ENCODE measurements at places on chromosomes 3 and 15.

- no peak for DNase-seq
These were observed 26.2 kb downstream of the AAGAB start for GRCh38 chr15:67228286-67228685.

DNA sequence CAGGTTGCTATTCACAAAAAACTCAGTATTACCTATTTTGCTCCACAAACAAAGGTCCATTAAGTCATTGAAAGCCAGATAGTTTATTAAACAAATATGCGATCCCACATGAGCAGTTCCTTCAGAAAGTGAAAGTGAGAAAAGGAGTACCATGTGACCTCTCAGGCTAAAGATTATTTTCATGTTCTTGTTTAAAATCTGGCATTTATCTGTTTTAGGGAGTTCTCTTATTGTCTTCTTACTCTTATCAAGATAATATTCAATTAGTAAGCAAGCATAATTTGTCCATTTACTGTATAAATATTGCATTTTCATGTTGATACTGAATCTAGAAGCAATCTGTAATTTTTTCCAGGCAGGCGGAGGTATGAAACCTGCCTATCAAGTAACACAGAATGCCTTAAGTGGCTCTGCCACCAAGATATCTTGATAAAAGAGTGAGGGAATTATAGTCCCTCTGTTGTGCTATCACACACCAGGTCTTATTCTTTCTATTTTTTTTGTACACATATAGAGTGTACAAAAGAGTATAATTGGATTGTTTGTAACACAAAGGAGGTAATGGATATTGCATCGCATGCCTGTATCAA lies 20.1 kb upstream of the PLSCR5 start:
- DNase-seq: no peak

DNA sequence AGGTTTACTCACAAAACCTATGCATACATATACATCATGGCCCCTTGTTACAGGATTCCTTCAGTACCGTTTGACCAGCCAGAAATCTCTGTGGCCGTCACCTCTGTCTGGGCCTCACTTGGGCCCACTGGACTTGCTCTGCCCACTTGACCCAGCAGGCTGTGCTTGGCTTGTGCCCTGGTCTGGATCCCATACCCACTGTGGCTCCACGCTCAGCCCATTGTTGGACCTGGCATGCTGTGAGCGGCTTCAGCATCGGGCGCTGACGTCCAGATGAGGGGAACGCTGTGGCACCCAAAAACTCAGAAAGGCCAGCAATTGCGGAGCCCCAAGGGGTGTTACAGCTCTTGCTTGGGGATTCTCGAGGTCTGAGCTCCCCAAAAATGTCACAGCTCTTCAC lies 733.6 kb downstream of the PLOD2 start:
- no peak for DNase-seq

- no peak for DNase-seq
These were observed 57.6 kb upstream of the LIPC start for GRCh38 chr15:58374147-58374546.

- DNase-seq: no peak
These were observed 4.5 kb downstream of the ARPC4 start for GRCh38 chr3:9797196-9797945.

GRCh38 chr3:126179825-126180476 lies 435 bp downstream of the ALDH1L1 start:
- DNase-seq: no peak

DNA sequence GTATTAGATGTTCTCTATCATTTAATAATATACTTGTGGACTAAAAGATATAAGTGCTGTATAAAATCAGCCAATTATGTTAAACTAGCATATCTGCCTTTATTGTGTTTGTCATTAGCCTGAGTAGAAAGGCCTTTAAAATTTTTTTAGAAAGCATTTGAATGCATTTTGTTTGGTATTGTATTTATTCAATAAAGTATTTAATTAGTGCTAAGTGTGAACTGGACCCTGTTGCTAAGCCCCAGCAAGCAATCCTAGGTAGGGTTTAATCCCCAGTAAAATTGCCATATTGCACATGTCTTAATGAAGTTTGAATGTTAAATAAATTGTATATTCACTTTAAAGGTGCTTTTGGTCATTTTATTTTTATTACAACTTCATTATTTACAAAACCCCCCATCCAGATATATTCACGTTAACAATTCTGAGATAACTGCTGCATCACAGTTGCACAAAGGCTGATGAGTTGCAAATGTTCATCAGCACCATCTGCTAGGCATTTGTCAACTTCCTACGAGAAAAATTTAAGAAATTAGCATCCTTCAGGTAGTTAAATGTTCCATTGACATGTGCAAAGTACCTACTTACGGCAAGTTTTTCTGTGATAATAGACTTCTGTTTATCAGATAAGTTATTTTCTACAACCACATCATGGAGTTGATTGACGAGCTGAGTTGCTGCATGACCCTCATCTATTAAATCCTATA lies 6.3 kb downstream of the EIF4A2 start:
- no peak for DNase-seq

DNA sequence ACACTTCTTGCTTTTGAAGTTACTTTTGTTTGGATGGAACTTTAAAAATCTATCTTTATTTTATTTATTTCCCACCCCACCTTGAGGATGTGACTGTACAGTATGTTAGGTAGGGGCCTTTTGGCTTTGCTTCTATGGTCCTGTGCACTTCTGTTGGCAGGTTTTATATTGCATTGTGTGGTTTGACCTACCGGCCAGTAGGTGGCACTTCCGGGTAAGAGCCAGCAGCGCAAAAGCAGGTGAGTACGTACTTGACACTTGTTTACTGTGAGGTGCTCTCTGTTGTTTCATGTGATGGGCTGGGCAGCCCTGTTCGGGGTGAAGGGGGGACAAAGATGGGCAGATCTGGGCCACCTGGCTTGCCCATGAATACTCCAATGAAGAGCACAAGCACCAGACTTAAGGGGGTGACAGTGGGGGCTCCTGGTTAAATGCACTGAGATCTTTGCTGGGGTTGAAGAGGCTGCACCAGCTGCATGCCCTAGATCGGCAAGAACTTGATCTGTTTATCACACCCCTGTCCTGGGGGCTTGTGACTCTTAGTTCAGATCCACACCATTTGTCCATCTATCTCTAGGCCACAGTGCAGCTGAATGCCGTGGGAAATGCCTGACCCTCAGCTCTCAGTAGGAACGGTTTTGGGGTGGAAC lies 131.6 kb downstream of the NLGN1 start:
- DNase-seq: no peak

GRCh38 chr3:169085827-169086226 lies 577.7 kb downstream of the MECOM start:
- no peak for DNase-seq

GRCh38 chr3:151269631-151270030 lies 8.7 kb downstream of the P2RY14 start:
- DNase-seq: no peak

- DNase-seq: no peak
These were observed 258.6 kb upstream of the GRM7 start for GRCh38 chr3:6602329-6602728.

GRCh38 chr3:14130230-14130629 lies 5.4 kb downstream of the TMEM43 start:
- DNase-seq: no peak

- DNase-seq: no peak
These were observed 12.6 kb downstream of the OSBPL11 start for GRCh38 chr3:125582707-125583106.

GRCh38 chr3:144362126-144362525 lies 390.5 kb downstream of the DIPK2A start:
- DNase-seq: no peak

DNA sequence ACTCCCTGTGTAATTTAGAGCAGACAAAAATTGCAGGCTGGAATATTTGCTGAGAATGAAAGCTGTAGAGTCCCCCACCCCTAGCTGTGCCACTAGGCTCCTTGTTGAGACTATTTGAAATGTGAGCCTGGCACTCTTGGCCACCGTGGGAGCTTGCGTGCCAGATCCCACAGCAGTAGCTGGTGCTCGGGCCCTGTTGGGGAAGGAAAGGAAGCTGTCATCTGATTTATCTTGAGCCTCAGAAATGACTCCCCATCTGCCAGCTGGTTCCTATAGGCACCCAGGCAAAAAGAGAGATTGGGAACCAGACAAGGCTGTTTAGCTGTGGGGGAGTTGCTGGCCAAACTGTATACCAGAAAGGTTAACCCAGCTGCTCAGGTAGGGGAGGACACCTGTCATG lies 23.4 kb upstream of the CLEC3B start:
- no peak for DNase-seq

DNA sequence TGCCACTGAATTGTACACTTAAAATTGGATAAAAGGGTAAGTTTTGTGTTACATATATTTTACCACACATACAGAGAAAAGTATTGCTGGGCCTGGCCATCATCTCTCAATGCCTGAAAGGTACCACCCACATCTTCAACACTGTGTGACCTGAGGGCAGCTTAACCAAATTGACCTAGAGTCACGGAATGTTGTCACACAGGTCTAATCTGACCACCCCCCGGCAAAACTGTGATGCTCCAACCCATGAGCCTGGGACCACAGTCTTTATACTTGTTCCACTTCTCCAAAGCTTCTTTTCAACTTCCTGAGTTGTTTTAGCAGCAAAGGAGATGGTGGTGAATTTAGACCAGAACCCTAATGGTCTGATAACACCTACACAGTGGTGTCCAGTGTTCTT lies 210.3 kb upstream of the TPM1 start:
- DNase-seq: no peak

Measured in frontal cortex (tissue), 4 donors.